ENCODE measurements at places on chromosomes 11 and 22.

- no peak for DNase-seq
These were observed 40.2 kb downstream of the CELF1 start for GRCh38 chr11:47512701-47513100.

DNA sequence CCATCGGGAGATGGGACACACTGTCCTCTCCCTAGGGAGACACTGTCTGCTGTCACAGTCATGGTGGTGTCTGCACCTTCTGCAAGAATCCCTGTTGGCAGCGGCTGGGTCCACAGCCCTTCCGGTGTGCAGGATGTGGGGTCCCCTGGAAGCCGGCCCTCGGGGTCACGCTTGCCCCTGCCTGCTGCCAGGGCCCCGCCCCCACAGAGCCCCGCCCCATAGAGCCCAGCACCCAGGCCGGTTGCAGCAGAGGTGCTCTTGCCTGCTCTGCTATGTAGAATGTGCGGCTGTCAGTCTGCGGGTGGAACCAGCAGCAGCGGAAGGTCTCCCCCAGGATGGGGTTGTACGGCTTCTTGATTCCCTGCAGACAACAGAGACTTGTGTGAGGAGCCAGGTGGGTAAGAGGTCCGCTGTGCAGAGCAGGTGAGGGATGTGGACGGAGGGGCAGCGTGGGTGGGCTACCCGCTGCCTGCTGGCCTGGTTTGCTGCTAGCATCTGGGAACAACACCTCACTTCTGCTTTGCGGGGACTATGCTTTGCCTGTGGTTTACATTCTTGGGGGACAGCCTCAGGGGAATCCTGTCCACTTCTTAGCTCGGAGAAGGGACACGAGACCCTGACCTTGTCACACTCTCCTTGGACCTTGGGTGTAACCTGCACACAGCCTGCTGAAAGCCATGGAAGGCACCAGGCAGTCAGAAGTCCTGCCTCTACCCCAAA, 44.9 kb upstream of the CARS1 start:
- no peak for DNase-seq

GRCh38 chr11:19200410-19201201, 1.2 kb downstream of the CSRP3 start:
- no peak for DNase-seq

DNA sequence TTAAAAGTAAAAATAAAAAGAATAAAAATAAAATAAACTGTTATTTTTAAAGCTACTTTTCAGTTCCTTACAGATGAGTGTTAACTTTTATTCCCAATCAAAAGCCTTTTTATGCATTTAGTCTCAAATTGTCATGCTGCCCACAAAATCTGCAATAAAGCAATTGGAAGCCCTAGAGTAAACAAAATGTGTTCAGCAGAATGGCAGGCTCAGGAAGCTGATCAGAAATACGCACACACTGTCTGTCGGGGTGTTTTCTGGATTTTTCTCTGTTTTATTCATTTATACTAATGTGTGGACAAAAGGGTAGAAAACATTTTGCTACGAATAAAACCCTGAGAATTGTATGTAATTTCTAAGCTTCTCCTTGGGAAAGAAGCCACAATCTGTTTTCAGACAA, 162.8 kb downstream of the RCN1 start:
- no peak for DNase-seq

DNA sequence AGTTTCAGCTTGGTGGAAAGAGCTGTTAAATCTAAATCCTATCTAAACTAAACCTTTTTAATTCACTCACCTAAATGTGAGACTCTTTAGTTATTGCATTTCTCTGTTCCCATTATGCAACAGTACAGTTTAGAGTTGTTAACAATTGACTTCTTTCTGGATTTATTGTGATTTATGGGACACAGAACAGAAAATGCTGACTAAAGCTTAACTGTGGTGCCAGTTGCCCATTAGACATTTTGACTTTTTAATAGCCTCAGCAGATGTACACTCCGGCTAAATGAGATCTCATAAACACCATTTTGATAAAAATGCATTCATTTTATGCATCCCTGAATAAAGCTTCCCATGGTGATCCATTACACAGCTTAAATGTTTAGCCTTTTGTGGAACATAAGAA, 356.6 kb downstream of the CASP12 start:
- DNase-seq, result no peak

Measured in activated naive CD4-positive, alpha-beta T cell treated with anti-CD3 and anti-CD28 coated beads, Interleukin-2, amount 50 U/mL, for 16 hours (primary cell).